ENCODE measurements at places on chromosomes 12 and 14.

GRCh38 chr12:90234472-90234871 is 525.8 kb upstream of the ATP2B1 start:
- no peak for DNase-seq

- peak; percentile 41 for DNase-seq
Observed at GRCh38 chr12:105330931-105331804, 677 bp downstream of the C12orf75 start.

DNA sequence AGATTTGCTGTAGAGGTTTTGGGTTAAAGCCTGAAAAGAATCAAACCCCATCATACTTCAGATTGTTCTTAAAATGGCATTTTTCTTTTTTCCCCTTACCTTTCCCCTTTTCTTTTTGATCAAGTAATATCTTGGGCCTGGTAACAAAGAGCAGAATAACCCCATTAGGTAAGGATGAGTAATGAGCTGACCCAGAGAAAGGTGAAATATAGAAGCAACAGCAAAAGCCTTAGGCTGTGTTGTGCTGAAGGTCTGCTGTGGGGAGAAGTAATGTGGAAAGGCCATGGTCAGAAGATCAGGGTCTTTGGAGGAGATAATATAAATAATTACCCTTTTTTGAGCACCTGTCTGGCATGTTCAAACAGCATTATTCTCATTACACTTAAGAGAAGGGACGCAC is 42.3 kb downstream of the MIA2 start:
- DNase-seq: no peak

- no peak for DNase-seq
Observed at GRCh38 chr14:55212634-55213033, 21.2 kb upstream of the DLGAP5 start.

GRCh38 chr14:70416338-70416724 is 559 bp downstream of the SYNJ2BP start:
- no peak for DNase-seq

GRCh38 chr14:48275301-48275700 is 599.9 kb upstream of the MDGA2 start:
- no peak for DNase-seq

DNA sequence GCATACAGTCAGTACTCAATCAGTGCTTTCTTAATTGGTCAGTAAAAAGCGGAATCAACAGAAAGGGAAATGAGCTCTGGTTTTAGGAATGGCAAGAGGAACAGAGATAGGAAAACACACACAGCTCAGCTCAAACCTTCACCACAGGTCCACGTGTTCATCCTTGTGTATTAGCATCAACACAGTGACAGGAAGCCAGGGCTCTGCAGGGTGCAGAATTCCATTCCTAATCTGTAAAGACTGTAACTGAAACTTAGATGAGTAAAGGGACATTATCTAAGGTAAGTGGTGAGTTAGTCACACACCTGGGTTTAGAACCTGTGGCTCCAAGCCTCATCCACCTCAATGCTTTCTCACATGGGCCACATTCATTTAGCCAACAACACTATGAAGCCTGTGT is 1242.2 kb upstream of the TMEM132C start:
- no peak for DNase-seq

DNA sequence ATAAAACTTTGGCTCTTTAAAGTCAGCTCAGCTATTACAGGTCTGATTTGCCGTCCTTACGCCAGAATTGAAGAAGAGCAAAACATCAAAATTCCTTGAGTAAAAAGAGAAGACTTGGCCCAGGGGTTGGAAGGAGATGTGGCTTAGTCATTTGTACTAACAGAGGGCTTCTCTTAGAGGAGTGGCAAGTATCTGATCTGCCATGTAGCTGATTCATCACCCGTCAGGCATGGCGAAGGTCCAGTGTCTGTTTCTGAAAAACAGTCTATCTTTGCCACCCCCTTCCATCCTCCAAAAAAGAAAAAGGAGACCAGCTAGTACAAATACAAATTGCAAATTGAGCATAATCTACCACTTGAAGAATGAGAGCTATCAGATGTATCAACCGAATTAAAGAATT is 91.9 kb downstream of the RAD52 start:
- DNase-seq: no peak

Measured in T-helper 1 cell (primary cell).